ENCODE measurements at places on chromosomes 16 and 17. TPM values are rescaled to one million over a fixed set of nuclear protein-coding genes. Genes with fewer than 3 reads are reported as not detected.

The ZG16B gene
- polyA plus RNA-seq = 4.3 TPM

The GNG13 gene
- 0.81 TPM for polyA plus RNA-seq

The GRAPL gene
- 3.4 TPM for polyA plus RNA-seq

The ODAD4 gene
- polyA plus RNA-seq = 0.87 TPM

The KRT36 gene
- polyA plus RNA-seq = 0.03 TPM

The CD79B gene
- polyA plus RNA-seq = 1.2 TPM

The NOTUM gene
- polyA plus RNA-seq = 4.1 TPM

DNA sequence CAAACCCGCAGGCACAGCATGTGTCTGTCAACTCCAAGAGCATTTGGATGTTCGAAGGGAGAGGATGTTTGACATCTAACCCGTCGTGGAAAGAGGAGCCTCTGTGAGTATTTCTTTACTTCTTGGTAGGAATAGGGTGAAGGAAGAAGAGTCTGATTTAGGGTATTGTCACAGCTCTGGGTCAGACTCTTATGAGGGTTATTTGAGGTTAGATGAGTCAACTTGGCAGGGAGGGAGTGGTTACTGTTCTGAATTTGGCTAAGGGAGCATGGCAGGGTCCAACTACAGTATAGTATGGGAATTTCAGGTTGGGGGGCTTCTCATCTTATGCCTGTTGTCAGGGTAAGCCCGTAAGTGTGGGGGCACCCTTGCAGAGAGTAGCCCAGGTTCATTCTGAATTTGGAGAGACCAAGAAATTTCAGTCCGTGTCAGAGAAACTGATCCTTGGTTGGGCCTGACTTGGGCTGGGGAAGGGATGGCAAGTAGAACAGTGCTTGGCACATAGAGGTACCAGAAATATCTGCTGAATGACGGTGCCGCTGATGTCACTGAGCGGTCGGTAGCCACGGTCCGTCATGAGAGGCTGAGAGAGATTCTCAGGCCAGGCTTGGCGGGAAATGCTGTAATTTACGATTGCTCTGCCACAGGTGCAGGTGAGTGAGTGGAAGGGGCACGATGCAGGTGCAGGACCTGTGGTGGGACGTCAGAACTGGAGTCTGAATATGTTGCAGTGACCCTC lies 43.2 kb downstream of the MYH3 start:
- DNase-seq = no peak

- DNase-seq = no peak
Observed at GRCh38 chr17:7114875-7115614, 423 bp upstream of the ASGR2 start.

DNA sequence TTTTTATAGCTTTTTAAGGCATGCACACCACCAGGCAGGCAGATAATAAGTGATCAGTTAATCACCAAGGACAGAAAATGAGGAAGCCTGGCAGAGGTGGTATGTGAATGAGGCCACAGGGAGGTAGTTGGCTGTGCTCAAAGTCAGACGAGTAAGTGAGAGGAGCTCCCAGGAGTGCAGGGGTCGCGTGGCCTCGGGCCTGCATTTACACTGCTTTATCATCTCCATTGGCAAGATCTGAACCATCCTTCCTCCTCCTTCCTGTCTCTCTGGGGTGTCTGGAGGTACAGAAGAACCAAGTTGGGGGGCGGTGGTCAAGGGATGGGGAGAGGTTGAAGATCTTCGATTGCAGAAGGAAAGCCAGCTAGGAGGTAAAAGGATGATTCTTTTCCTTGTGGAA lies 320.1 kb downstream of the SOX9 start:
- DNase-seq = no peak

GRCh38 chr17:27571563-27572352 lies 59.2 kb upstream of the LGALS9 start:
- DNase-seq = no peak

DNA sequence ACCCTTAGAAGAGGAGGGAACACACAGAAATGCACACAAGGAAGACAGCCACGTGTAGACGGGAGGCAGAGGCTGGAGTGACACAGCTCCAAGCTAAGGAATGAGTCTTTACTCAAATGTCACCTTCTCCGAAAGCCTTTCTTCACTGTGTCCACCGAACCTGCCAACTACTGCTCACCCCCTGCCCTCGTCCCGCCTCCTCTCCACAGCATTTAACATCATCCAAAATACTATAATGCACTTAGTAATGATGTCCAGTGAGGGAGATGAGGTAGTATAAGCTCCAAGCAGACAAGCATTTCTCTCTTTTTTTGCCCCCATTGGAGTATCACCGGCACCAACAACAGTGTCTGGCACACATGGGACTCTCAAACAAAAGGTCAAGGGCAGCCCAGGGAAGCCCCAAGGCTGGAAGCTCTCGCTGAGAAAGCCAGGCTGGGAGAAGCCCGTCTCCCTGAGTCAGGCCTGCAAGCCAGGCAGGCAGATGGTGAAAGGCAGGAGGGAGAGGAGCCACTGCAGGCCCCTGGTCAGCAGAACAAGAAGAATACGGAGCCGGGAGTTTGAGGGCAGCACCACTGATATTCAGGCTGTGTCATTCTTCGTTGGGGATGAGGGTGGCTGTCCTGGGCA lies 25.9 kb downstream of the ZFHX3 start:
- no peak for DNase-seq

DNA sequence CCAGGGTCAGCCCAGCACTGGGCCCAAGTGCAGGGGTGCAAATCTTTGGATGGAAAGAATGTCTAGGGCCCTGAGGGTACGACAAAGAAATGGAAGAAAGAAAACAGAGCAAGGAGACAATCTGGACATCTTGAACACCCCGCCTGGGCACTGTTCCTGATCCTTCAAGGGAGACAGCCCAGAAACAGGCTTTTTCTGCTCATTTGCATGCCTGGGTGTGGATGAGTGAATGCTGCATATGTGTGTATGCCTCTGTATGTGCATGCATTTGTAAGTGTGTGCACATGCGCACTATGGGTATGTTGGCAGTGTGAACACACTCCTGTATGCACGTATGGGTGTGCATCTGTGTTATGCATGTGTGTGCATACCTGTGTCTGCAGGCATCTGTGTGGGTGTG lies 79.2 kb downstream of the ZNF423 start:
- DNase-seq = no peak

DNA sequence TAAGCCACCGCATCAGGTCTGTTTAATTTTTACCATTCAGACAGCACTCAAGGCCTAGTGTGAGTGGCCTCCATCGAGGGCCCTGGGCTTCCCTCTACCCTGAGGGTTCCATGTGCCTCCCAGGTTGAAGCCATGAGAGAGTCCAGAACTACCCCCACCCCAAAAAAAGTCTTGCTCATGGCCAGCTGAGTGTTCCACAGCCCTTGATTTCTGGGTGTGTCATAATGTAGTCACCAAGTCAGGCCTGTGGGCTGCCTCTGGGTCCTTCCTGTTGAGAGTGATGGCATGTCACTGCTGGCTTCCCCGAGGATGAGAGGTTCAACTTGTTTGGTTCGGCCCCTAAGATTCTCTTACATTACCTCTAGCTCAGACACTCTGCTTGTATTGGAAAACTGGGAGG lies 100.6 kb downstream of the PITPNC1 start:
- DNase-seq = no peak

- DNase-seq = peak; percentile 27
Observed at GRCh38 chr16:22008215-22009059, 526 bp downstream of the MOSMO start.

- DNase-seq = peak; percentile 57
Observed at GRCh38 chr16:52191531-52192134, 355.3 kb downstream of the TOX3 start.

GRCh38 chr16:19967561-19967960 lies 82.9 kb upstream of the GPRC5B start:
- no peak for DNase-seq

DNA sequence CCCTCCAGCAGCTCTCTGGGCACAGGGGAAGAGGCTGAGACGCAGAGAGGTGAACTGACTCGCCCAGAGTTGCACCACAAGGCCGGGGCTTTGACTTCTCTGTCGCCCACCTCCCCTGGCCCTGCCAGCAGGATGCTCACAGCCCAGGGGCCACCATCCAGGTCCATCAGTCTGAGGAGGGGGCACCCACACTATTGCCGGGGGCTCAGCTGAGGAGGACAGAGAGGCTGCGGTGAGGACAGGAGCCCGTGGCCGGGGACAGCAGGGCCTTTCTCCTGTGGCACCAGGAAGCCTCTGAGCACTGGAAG lies 32.6 kb downstream of the KDM8 start:
- no peak for DNase-seq

GRCh38 chr17:32783602-32784001 lies 93.3 kb downstream of the MYO1D start:
- DNase-seq = peak; percentile 61

GRCh38 chr17:41433586-41433985 lies 7.2 kb downstream of the KRT38 start:
- no peak for DNase-seq

DNA sequence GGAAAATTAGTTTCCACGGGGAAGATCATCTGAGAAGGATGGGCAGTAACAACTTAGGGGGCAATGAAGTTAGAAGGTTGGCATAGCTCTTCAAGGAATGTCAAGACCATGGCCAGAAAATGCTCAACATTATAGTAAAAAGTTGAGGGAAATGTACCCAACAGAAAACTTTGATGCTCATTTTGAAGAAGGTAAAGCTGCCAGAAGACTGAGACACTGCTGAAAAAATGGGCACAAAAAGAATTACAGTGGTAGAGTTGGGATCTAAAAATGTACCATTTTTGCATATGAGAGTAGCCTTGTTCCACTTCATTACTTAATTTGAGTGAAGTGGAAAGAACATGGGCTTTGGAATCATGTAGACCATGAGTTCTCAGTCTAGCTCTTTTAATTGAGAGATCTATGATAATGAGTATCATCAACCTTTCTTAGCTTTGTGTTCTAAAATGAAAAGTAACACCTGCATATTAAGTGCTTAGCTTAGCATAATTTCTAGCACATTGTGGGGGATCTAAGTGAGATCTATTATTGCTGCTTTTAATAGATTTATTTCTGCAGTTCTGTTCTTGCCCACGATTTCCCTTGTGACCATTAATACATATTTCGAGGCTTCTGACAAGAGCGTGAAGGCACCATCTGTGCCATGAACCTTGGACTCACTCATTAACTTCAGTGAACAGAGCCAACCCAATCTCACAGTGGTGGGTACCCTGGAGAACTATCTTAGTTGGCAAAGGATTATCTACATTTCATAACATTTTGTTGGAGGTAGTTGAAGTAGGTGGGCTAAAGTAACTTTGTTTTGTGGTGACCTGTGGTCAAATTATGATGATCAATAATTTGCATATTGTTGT lies 3.0 kb downstream of the NACA2 start:
- no peak for DNase-seq

- DNase-seq = no peak
Observed at GRCh38 chr17:44402564-44403172, 13.2 kb upstream of the ITGA2B start.

- no peak for DNase-seq
Observed at GRCh38 chr16:30349675-30350074, 5.4 kb downstream of the CD2BP2 start.

GRCh38 chr16:24849641-24850040 lies 3.9 kb downstream of the SLC5A11 start:
- no peak for DNase-seq

DNA sequence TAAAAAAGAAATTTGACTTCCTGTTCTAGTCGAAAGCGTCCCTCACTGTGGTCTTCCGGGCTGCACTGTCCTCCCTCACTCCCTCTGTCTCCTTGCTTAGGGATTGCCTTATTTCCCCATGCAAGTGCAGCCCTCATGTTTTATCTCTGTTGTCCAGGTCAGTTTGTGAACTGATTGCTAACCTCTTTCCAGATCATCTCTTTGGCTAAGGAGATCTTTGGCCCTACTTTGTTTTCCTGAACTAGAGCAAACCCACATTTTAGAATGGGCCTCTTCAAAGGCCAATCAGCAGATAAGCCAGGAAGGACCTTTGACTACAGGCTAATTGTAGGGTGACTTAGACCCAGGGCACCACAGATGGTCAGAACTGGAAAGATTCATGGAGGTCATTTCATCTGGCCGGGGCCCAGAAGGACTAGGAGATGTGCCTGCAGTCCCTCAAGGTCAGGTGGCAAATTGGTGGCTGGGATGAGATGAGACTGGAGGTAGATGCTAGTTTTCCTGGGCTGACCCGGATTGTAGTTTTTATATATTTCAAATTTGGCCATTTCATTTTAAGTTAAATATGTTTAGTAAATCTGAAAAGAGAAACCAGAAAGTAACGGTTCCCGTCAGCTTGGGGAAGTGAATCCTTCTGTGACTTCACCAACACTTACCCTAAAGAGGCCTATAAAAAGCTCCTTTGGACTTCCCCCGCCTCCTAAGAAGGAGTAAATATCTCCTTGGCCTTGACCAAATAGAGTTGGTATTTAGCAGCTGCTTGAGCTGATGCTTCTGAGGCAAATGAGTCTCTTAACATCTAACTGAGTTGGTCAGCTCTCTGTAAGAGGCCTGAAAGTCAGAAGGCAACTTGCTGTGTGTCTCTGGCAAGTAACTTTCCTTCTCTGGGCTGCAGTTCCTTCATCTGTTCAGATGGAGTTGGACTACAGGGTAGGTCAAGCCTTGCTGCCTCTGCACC lies 6.2 kb upstream of the SLC25A19 start:
- peak; percentile 46 for DNase-seq

GRCh38 chr16:53090591-53091411 lies 36.0 kb downstream of the CHD9 start:
- peak; percentile 74 for DNase-seq

DNA sequence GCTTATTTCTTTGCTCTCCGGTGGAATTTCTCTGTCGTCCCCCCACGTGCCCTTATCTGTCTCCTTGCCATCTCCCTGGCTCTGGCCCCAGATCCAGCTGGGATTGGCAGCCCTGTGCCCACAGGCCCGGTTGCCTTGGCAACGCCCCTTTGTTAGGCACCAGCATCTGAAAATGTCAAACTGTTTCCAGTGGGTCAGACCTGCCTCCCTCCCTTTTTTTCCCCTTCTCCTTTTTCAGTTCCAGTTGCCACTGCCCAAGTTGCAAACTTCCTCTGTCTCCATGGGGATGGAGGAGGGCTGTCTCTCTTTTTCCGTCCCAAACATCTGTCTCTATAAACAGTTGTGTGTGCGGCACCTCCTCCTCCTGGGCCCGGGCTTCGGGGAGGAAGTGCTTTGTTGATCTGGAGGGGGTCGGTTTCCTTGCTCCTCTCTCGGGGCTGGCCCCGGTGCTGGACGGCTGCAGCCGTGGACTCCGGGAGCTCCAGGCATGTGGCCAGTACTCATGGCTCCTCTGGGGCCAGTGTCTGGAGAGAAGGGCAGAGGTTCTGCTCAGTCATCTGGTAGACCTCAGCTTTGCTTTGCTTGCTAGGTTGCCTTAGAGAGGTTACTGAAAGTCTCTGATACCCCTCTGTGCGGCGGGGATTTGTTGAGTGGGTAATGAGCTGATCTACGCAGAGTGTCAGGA lies 35.3 kb downstream of the SOCS3 start:
- DNase-seq = peak; percentile 78
